ENCODE measurements at places on chromosomes 13 and 19. TPM values are rescaled to one million over a fixed set of nuclear protein-coding genes. Genes with fewer than 3 reads are reported as not detected.

The KMT5C gene
- total RNA-seq, result 6.2 TPM

The CCDC169 gene
- 0.97 TPM for total RNA-seq

The CNN1 gene
- total RNA-seq, result 0.63 TPM

The DHRS12 gene
- total RNA-seq, result 5.9 TPM

The SELENOV gene
- not detected for total RNA-seq

The IGFL1 gene
- total RNA-seq, result not detected

All from bladder microvascular endothelial cell (primary cell).